Esophagus muscularis mucosa (tissue), 4 donors: ENCODE measurements at places on chromosomes 13 and 19. TPM values are rescaled to one million over a fixed set of nuclear protein-coding genes. Genes with fewer than 3 reads are reported as not detected.

GRCh38 chr13:52141299-52141698 is 12.4 kb upstream of the NEK5 start:
- peaks cover 55% of the 10 kb centered on the region for H3K36me3 ChIP-seq
- DNase-seq: no peak
- no peaks in the 10 kb centered on the region for H3K27me3 ChIP-seq
- no peaks in the 10 kb centered on the region for H3K4me1 ChIP-seq
- H3K4me3 ChIP-seq: no peak overlapping the region
- H3K27ac ChIP-seq: no peak overlapping the region

DNA sequence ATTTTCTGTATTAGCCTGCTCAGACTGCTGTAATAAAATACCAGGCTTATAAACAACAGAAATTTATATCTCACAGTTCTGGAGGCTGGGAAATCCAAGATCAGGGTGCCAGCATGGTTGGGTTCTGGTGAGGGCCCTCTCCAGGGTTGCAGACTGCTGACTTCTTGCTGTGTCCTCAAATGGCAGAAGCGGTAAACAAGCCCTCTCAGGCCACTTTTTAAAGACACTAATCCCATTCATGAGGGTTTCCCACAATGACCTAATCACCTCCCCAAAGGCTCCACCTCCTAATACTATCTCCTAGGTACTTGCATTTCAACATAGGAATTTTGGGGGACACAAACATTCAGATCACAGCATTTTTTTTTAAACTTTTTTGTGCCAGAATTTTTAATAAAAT is 159.3 kb downstream of the PDS5B start:
- no peaks in the 10 kb centered on the region for H3K27me3 ChIP-seq
- no peak overlapping the region for H3K27ac ChIP-seq
- no peaks in the 10 kb centered on the region for H3K4me1 ChIP-seq
- DNase-seq: no peak

DNA sequence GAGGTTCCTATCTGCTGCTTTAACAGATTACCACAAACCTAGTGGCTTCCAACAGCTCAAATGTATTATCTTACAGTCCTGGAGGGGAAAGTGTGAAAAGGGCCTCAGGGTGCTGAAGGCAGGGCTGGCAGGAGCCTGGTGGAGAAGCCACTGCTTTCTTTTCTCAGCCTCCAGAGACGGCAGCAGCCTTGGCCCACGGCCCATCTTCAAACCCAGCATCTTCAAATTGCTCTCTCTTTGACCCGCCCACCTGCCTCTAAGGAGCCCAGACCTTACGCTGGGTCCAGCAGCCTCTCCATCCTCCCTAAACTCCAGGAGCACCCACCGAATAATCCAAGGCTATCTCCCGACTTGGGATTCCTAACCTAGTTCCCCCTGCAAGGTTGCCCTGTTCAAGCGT is 35.6 kb downstream of the C13orf46 start:
- peak overlapping the region; percentile 54 for H3K27ac ChIP-seq
- no peak overlapping the region for H3K4me3 ChIP-seq
- peaks cover 51% of the 10 kb centered on the region for H3K4me1 ChIP-seq
- H3K36me3 ChIP-seq: no peaks in the 10 kb centered on the region

GRCh38 chr19:46878613-46879375 is 18.0 kb downstream of the ARHGAP35 start:
- DNase-seq: no peak
- no peaks in the 10 kb centered on the region for H3K27me3 ChIP-seq
- H3K4me3 ChIP-seq: no peak overlapping the region

DNA sequence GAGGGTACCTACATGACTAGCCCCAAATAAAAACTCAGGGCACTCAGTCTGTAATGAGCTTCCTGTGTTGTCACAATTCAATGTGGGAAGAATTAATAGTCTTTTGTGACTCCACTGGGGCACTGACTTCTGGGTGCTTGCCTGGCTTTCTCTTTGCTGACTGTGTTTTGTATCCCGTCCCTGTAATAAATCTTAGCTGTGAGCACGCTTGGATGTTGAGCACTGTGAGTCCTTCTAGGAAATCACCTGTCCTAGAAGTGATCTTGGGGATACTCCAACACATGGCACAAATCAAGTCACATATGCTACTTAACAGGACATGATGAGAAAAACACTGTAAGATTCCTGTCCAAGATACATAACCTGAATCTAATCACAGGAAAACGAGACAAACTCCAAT is 83.0 kb downstream of the USP12 start:
- no peak for DNase-seq
- H3K4me1 ChIP-seq: peaks cover 18% of the 10 kb centered on the region

- H3K27ac ChIP-seq: peak overlapping the region; percentile 77
- H3K4me1 ChIP-seq: peaks cover 18% of the 10 kb centered on the region
- no peak for DNase-seq
- no peak overlapping the region for H3K4me3 ChIP-seq
- H3K36me3 ChIP-seq: no peaks in the 10 kb centered on the region
These were observed 69.1 kb downstream of the ALOX5AP start for GRCh38 chr13:30804474-30804873.

DNA sequence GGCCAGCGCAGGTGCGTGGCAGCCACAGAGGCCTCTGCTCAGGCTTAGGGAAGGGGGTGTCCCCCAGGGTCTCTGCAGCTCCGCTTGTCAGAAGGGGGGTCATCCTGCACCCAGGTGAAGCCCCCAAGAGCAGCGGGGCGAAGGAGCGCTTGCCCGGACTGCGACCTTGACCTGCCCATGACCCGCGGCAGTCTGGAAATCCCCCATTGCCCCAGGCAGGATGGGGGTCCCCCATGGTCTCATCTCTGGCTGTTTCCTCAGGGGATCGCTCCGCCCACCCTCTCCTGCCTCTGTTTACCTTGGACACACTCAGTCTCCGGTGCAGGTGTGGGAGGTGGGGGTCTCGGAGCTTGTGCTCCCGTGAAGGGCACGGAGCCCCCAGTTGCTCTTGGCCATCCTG is 82.7 kb downstream of the KDM4B start:
- no peak overlapping the region for H3K4me3 ChIP-seq
- peaks cover 25% of the 10 kb centered on the region for H3K4me1 ChIP-seq
- peaks cover 65% of the 10 kb centered on the region for H3K36me3 ChIP-seq
- no peaks in the 10 kb centered on the region for H3K27me3 ChIP-seq

DNA sequence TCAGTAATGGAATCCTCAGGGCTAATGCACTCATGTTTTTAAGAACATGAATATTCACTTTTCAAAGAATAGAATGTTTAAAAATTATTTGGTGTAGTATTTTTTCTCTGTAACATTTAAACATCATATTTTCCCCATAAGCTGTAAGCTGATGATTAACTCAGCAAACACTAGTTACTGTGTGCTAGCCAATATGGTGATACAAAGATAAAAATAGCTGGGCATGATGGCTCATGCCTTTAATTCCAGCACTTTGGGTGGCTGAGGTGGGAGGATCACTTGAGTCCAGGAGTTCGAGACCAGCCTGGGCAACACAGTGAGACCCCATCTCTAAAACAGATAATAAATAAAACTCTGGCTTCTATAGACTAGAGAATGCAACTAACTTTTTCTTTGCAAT is 13.2 kb downstream of the RNF17 start:
- H3K27me3 ChIP-seq: no peaks in the 10 kb centered on the region
- no peaks in the 10 kb centered on the region for H3K4me1 ChIP-seq
- H3K4me3 ChIP-seq: no peak overlapping the region
- H3K36me3 ChIP-seq: no peaks in the 10 kb centered on the region

- no peaks in the 10 kb centered on the region for H3K27me3 ChIP-seq
- H3K4me1 ChIP-seq: no peaks in the 10 kb centered on the region
- no peak for DNase-seq
- no peak overlapping the region for H3K4me3 ChIP-seq
- no peak overlapping the region for H3K27ac ChIP-seq
These were observed 255.3 kb upstream of the TSHZ3 start for GRCh38 chr19:31604493-31605040.

The ZNF549 gene
- 6.7 TPM for total RNA-seq

The EID2 gene
- 21.7 TPM for total RNA-seq

The CEACAM3 gene
- total RNA-seq: not detected

The NXNL1 gene
- not detected for total RNA-seq

The RYR1 gene
- total RNA-seq: 1.7 TPM

The LRRC8E gene
- 0.33 TPM for total RNA-seq

The CYP4F11 gene
- not detected for total RNA-seq

The OR10H1 gene
- not detected for total RNA-seq
